ENCODE measurements at places on chromosomes 3 and 15. TPM values are rescaled to one million over a fixed set of nuclear protein-coding genes. Genes with fewer than 3 reads are reported as not detected.

- peak; percentile 72 for DNase-seq
These were observed 32.6 kb downstream of the RBM5 start for GRCh38 chr3:50121072-50122032.

GRCh38 chr15:88526247-88526879 lies 20.1 kb downstream of the DET1 start:
- no peak for DNase-seq

- DNase-seq, result no peak
These were observed 52.1 kb upstream of the TLE3 start for GRCh38 chr15:70149667-70150404.

Gene AEN
- 13.2 TPM for polyA plus RNA-seq

DNA sequence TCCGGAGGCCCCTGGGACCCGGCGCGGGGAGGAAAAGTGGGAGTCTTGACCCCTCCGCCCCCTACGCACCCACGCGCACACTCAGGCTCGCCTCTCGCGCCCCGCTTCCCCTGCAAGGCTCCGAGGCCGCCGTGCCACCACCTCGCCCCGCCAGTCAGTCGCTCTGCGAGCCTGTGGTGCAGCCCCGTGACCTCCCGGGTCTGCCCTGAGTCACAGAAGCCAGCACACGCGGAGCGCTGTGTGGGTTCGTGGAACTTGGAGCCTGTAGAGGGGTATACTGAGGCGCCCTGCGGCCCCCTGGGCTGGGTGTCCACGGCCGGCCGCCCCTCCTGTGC lies 380 bp upstream of the ALS2CL start:
- DNase-seq, result no peak

DNA sequence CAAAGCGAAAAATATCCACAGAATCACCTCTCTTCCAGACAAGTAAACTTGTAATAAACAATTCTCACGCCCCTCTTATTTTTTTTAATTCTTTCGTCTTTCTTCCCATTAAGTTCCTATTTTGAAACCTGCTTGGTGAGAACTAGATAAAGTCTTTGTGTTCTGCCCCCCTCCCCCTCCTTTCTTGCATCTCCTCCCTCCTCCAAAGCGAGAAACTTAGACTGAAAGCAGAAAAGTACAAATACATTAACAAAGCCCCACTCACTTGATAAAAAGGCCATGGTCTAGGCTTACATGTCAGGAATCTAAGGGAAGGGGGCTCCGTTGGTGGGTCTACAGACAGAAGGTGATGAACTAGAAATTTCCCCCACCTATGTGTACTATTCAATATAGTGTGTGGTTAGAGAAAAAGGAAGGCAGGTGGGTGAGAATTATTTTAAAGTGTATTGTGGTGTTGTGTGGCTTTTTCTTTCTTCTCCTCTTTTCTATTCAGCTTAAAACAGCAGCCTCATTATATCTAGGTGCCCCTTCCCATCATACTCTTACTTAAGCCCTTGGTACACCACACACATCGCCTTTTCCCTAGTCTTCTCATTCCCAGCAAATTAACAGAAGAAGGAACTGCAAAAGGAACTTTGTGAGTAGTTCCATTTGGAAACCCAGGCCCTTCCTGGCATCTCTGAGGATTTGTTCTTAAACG lies 215.3 kb downstream of the MEIS2 start:
- no peak for DNase-seq

Measured in heart right ventricle (tissue), 16 donors.